ENCODE measurements at places on chromosomes 2 and 18.

DNA sequence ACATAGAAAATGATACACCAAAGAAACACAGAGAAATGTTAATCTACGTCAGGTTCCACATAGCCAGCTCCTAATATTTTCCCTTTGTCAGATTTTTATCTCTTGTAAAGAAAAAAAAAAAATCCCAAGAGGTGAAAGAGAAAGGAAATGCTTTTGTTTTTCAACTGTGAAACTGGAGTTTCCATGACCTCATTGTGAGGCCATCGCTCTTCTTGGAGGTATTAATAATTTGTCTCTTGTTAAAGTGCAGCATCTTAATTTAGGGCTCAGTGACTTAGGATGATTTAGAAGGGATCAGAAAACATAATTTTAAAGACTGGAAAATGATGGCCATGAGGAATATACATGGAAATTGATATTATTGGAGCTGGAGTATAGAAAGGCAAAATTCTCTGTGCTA lies 21.7 kb downstream of the ARHGAP28 start:
- no peak for DNase-seq

- DNase-seq = no peak
These were observed 4.7 kb downstream of the UBXN2A start for GRCh38 chr2:23944976-23945375.

GRCh38 chr2:158965641-158966040 lies 2.8 kb upstream of the TANC1 start:
- DNase-seq = no peak

GRCh38 chr2:37589298-37589697 lies 82.1 kb downstream of the CDC42EP3 start:
- no peak for DNase-seq

DNA sequence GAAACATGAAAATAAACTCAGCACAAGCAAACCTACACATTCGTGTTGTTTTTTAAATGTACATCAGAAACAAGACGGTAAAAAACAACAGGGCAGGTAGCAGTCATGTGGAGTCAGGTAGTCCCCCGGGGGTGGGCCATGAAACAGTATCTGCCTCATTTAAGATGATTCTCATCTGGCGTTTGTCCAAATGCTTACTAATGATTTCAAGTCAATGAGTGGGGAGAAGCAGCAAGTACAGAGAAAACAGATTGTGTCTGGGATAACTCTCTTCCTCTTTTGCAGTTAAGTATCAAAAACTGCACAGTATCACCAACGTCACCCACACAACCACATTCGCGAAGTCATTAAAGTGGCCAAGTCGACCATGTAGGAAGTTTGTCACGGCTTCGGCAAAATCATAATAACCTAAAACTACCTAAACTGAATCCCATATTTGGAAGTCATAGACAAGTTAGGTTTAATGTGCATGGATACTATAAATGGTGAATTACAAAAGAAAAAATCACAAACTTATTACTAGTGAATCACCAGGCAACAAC lies 1.3 kb downstream of the LAPTM4A start:
- DNase-seq = peak; percentile 64

DNA sequence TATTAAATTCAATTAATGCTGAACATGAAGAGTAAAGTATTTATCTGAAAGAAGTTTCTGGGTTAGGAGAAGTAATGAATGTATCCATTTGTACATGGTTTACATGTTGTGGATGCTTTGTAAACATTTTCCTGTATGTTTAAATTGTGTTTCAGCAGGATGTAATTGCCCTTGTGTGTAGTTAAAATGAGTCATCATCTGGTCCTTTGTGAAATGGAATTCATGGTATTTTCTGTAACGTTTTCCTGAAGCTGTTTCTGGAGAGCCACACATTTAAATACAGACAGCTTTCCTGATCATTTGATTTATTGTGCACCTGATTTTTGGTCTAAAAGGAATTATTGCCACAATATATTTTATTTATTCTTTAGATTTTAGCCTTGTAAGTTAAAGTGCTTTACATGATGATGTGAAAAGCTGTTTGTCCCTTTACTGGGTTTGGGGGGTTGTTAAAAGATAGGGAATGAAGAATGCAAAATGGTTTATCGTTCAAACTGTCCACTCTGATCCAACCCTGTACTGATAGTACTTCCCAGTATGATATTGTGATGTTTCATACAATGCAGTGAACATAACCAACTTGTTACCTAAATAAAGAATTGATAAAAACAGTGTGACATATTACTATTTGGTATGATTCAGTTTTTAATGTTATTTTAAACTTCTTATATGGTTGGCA lies 41.7 kb upstream of the SLC3A1 start:
- no peak for DNase-seq

- no peak for DNase-seq
These were observed 9.0 kb downstream of the CCDC85A start for GRCh38 chr2:56192664-56193305.

GRCh38 chr2:30208453-30208852 lies 22.9 kb upstream of the LBH start:
- DNase-seq = peak; percentile 58

- DNase-seq = no peak
These were observed 398.9 kb upstream of the FANCL start for GRCh38 chr2:58640042-58640441.

DNA sequence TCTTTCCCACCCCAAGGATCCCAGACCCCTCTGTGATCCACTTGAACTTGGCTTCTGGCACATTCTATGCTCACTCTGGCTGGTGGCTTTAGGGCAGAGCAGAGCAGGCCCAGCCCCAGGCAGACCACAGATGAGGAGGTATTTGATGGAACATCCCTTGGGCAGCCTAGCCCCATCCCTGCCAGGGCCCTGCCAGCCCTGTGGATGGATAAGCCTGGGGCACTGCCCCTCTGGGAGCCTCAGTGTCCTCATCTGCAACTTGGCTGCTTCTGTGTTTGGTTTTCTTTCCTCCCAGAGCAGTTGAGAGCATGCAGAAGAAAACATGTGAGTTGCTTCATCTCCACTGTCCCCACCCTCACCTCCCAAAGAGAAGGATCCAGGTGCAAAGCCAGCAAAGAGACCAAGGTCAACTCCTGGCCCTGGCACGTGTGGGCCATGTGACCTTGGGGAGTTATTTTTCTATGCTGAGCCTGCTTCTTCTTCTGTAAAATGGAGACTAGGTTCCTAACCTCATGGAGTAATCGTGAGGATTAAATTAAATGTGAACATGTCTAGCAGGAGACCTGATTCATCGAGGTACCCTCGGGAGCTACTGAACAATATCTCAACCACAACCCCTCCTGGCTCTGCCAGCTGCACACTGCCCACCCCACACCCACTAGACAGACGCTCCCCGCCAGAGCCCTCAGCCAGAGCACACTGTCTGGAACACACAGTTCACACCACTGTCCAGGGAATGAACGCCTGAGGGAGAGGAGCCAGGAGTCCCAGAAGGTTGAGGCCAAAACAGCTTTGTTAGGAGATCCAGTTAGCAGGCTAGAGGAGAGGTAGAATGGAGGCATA lies 14.6 kb upstream of the TNS1 start:
- DNase-seq = no peak

- DNase-seq = no peak
These were observed 34.2 kb downstream of the TMEM17 start for GRCh38 chr2:62471816-62472215.

DNA sequence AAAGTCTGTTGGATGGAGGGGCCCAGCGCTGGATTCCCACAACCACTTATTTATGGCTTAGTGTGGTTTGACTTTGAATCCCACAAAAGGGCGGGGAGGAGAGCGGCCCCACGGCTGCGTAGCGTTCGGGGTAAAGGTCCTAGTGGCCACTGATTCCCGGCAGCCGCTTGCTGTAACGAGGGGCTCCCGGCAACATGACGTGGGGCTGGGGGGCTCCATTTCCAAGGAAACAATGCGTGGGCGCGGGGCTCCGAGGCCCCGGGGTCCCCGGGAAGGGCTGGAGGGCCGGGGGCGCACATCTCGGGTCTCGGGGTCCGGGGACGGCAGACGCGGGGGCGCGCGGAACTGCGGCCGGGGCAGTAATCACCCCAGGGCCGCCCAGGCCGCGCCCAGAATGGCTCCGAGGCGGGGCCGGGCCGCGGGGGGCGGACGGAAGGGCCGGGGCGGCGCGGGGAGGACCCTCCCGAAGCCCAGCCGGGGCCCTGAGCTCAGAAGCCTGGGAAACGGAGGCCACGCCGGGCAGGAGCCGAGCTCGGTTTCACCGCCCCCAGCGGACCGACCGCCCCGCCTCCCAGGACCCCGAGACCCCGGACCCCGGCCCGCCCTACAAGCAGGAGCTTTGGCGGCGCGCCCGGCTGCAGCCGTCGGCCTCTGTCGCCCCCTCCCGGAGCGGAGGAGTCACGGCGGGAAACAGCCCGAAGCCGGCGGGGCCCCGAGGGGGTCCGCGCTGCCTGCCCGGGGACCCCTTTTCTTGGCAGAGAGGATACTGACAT lies 11.9 kb upstream of the MLPH start:
- DNase-seq = no peak

DNA sequence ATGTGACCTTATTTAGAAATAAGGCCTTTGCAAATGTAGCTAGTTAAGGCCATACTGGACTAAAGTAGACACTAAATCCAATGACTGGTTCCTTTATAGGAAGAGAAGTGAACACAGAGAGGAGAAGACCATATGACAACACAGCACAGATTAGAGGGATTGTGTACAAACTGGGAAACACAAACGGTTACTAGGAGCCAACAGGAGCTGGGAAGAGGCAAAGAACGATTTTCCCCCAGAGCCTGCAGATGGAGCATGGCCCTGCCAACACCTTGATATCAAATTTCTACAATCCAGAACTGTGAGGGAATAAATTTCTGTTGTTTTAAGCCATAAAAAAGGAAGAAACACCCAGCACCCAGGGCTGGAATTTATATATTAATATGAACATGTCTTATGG lies 38.7 kb upstream of the COL5A2 start:
- DNase-seq = no peak

- no peak for DNase-seq
These were observed 2.4 kb upstream of the HOXD8 start for GRCh38 chr2:176126929-176127773.

- DNase-seq = no peak
These were observed 53.6 kb upstream of the RPRM start for GRCh38 chr2:153532140-153532539.

DNA sequence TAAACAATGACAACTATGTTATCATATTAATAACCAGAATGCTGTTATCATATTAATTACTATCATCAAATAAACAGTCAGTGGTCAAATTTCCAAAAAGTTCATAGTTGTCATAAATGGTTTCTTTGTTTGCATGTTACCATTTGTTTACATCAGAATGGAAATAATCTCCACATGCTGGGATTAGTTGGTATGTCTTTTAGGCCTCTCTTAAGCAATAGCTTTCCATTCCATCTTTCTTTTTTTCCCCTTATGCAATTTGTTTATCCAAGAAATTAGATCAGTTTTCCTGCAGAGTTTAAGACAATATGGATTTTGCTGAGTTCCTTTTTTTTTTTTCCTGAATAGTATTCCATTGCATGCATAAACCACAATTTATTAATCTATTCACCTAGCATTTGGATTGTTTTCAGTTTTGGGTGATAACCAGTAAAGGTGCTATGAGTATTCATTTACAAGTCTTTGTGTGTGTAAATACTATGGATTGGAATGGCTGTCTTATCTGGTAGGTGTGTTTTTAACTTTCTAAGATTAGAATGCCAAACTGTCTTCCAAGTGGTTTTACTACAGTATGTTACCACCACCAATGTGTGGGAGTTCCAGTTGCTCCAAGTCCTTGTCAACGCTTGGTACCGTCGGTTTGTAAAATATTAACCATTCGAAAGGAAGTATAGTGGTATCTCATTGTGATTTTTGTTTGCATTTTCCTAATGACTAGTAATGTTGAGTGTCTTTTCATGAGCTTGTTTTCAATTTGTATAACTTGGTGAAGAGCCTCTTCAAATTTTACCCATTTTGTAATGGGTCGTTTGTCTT lies 33.3 kb upstream of the TXNDC2 start:
- no peak for DNase-seq

GRCh38 chr2:129354631-129355030 lies 624.8 kb upstream of the RAB6C start:
- no peak for DNase-seq

DNA sequence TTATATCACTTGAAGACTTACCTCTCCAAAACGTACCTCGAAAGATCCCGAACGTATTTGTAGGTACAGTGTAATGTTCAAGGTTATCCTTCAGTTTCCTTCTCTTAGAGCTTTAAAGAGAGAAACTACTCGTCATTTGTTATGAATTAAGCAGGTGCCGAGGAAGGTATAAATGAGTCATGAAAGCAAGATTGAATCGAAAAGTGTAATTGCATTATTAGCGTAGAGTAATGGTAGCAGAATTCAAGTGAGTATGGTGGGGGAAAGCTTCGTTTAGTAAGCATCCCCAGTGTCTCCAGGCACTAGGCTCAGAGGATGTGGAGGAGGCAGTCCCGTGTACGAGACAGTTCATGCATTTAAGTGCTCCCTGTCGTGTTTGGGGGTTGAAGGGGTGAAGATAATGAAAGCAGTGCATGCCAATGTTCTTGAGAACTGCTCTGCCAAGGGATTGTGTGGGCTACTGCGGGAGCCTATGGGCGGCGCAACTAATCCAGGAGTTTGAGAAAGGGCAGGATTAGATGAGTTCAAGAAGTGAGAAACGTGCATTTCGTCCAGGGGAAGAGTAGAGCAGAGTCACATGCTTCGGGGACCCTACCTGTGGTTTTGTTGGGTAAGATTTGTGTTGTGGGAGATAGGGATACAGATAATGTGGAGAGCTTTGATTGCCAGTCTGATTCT lies 858 bp downstream of the POLR1B start:
- DNase-seq = no peak

GRCh38 chr2:174590928-174591648 lies 6.5 kb downstream of the WIPF1 start:
- DNase-seq = no peak

DNA sequence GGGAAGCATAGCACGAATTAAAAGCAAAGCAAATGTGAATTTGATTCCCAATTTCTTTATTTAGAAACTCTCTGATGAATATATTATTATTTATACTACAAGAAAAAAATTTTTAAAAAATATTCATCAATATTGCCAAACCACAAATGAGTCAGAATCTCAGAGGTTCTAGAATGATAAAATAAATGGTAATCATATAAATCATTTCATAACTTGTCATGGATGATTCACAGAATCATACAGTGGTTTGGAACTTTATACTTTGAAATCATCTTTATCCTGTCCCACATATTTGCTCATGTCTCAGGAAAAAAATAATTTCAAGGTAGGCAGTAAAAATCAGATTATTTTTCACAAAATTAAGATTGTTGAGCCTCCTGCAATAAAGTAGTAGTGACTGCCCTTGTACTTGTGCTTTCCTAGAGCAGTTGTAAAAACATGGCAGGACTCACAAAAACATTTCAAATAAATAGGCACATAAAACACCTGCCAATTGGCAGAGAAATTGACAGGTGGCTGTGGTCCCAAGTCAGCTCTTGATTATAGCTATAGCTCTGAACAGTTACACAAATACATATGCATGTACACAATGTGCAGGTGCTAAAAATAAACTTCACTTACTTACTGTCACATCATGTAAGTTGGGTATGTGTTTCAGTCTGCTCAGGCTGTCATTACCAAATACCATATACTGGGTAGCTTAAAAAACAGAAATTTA lies 273.9 kb upstream of the SESTD1 start:
- DNase-seq = peak; percentile 63
